ENCODE measurements at places on chromosomes 12 and 14.

- DNase-seq, result no peak
These were observed 89.8 kb upstream of the DNM1L start for GRCh38 chr12:32589165-32589865.

- no peak for DNase-seq
These were observed 4.9 kb downstream of the DENR start for GRCh38 chr12:122757568-122757967.

DNA sequence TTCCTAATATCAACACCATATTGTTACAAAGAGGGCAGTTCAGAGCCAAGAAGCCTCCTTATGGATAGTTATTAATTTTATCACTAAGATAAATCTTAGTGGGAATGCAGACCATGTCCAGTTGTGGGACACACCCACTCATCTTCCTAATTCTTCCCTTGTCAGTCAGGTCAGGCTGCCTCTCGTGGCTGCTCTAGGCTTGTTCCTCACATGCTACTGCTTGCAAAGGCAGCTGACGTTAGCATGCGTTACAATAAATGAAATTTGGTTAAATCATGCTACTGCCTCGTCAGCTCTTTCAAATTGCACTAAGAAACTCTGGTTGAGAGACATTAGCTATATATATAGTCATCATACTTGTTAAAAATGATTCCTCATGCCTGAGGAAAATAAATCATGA, 108.4 kb downstream of the CAND1 start:
- no peak for DNase-seq

DNA sequence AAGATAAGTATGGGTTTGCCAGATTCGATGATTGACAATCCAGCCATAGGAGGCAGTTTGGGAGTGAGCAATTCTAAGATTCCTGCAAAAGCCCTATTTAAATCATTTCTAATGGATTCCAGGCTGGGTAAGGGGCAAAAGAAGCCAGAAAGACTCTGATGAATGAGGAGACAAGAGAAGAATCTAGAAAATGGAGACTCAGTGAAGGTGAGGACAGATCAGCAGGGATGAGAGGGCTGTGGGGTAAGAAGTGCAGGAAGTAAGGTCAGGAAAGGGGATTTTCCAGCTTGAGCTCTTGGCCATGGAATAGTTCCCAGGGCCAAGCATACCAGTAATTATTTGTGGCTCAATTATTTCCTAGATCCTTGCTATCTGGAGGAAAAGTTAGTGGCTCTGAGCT, 87.3 kb downstream of the TMX1 start:
- DNase-seq, result no peak

- DNase-seq, result no peak
These were observed 85.7 kb upstream of the TBX3 start for GRCh38 chr12:114769634-114770033.

GRCh38 chr12:2325519-2325918, 272.7 kb downstream of the CACNA1C start:
- no peak for DNase-seq

- no peak for DNase-seq
These were observed 179.0 kb downstream of the CHST11 start for GRCh38 chr12:104635607-104636343.
